ENCODE measurements at places on chromosomes 2 and 18. TPM values are rescaled to one million over a fixed set of nuclear protein-coding genes. Genes with fewer than 3 reads are reported as not detected.

DNA sequence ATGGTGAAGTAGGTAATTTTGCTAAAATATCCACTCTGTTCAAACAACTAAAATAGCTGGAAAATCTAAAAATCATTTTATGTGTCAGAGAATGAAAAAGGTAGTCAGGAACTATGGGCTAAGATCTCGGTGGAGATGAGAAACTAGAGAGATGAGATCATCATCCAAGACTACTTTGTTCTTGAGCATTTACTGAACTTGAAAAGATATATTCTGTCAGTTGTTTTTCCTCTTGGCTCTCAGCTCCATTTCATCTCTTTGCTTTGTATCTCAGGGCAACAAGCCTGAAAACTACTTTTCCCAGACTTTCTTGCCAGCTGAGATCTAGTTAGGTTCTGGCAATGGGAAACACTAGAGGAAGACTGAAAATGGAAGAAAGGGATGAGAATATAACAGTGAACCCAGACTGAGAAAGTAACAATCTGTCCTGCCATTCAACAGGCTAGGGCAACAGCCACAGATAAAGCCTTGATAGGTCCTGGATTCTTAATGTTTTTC is 346.2 kb upstream of the MEX3C start:
- no peak for DNase-seq
- no peaks in the 10 kb centered on the region for H3K4me1 ChIP-seq
- no peaks in the 10 kb centered on the region for H3K36me3 ChIP-seq
- no peaks in the 10 kb centered on the region for H3K27me3 ChIP-seq

- no peak for DNase-seq
- peak overlapping the region; percentile 1 for H3K27ac ChIP-seq
- no peaks in the 10 kb centered on the region for H3K36me3 ChIP-seq
- H3K27me3 ChIP-seq = no peaks in the 10 kb centered on the region
- no peak overlapping the region for H3K4me3 ChIP-seq
- H3K4me1 ChIP-seq = peaks cover 40% of the 10 kb centered on the region
Measured at GRCh38 chr2:158994920-158995676, 26.7 kb downstream of the TANC1 start.

Gene SLC16A14
- total RNA-seq = 21.6 TPM

Gene GNAL
- 1.3 TPM for total RNA-seq

DNA sequence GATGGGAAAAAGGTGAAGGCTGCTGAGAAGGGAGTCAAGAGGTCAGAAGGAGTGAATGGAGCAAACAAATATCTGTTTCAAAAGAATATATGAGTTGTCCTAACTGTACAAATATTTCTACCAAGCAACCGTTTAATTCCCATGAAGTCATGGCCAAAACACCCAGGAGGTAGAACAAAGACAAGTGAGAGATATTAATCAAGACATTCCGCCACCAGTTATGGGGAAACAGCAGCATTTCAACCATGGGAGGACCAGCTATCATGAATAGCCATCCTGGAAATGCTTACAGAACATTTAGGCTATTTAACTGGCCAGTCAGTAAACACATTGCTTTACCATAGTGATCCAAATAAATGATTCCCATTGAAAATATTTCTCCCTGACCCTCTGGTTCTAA is 396.3 kb downstream of the IRS1 start:
- peaks cover 1% of the 10 kb centered on the region for H3K36me3 ChIP-seq
- DNase-seq = no peak
- H3K27me3 ChIP-seq = no peaks in the 10 kb centered on the region
- no peak overlapping the region for H3K4me3 ChIP-seq
- H3K4me1 ChIP-seq = peaks cover 8% of the 10 kb centered on the region

Gene IL1R1
- 59.8 TPM for total RNA-seq

DNA sequence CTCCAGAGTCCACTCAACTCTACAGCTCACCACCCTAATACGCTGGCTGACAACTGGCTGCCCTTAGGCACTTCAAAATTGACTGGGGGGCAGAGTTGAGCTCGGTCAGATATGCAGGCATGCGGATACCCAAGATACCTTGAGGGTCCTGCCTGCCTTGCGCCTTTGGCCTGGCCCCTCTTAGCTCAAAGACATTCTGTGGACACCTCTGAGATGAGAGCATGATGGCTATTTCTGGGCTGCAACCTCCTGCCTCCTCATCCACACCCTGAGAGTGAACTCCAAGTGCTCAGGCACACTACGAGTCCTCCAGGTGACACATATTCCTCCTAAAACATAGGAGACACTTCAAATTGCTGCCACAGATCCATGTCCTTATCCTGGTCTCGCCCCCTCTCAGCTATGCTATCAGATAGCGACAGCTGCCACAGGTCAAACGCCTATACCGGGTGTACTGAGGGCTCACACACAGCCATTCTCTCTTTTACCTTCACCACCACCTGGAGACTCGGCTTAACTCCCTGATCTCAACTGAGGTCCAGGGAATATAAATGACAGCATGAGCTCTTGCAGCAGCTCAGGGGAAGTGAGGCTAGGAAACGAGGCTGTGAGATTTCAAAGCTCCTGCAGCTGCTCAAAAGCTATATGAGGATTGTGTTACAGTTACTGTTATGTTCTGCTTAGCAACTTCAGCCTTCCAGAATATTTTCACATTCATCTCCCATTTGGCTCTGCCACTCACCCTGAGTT is 60.5 kb upstream of the TEX51 start:
- H3K36me3 ChIP-seq = no peaks in the 10 kb centered on the region
- no peak overlapping the region for H3K27ac ChIP-seq
- peaks cover 3% of the 10 kb centered on the region for H3K27me3 ChIP-seq
- no peaks in the 10 kb centered on the region for H3K4me1 ChIP-seq
- H3K4me3 ChIP-seq = no peak overlapping the region
- peak; percentile 76 for DNase-seq

DNA sequence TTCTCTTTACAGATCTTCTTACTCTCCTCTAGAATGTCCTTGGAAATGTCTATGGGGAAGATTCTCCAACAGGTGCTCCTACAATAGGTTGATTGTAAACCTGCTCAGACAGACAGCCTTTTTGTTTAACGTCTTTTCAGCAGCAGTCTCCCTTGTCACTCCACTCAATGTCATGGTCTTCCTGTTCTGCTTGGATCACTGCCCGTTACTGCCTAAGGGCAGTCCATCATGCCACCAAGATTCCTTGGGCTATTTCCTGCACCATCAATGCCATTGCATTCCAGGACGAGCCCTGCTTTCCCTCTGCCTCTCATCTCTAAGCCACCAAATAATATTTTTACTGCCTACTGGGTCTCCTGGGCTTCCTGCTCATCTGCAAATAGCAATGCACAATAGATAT is 97.4 kb upstream of the GALNT5 start:
- H3K27ac ChIP-seq = no peak overlapping the region
- no peak for DNase-seq
- H3K27me3 ChIP-seq = no peaks in the 10 kb centered on the region
- H3K4me3 ChIP-seq = no peak overlapping the region

DNA sequence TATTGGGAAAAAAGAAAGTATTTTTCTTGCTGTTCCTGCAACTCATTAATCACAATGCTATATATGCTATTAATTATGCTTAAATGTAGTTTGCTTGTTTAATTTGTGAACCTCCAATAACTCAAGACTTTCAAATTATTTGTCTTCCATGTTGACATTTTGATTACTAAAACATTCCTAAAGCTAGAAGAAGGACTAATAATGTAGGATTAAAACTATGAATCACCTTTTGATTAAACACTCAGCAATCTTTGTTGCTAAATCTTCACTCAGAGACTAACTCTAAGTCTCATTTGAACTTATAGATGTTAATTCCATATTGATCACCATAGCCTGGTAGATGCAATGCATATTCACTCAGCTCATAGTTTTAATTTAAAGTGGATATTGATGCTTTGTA is 524.6 kb upstream of the ZEB2 start:
- no peak for DNase-seq
- no peaks in the 10 kb centered on the region for H3K27me3 ChIP-seq
- H3K36me3 ChIP-seq = peaks cover 6% of the 10 kb centered on the region

- no peak overlapping the region for H3K27ac ChIP-seq
- H3K4me1 ChIP-seq = no peaks in the 10 kb centered on the region
- H3K36me3 ChIP-seq = no peaks in the 10 kb centered on the region
- peaks cover 14% of the 10 kb centered on the region for H3K27me3 ChIP-seq
Measured at GRCh38 chr2:143261986-143262385, 132.8 kb downstream of the ARHGAP15 start.

- peaks cover 21% of the 10 kb centered on the region for H3K27me3 ChIP-seq
- H3K4me3 ChIP-seq = no peak overlapping the region
- H3K4me1 ChIP-seq = peaks cover 4% of the 10 kb centered on the region
- H3K36me3 ChIP-seq = no peaks in the 10 kb centered on the region
Measured at GRCh38 chr2:156837635-156838370, 401.6 kb downstream of the GPD2 start.

DNA sequence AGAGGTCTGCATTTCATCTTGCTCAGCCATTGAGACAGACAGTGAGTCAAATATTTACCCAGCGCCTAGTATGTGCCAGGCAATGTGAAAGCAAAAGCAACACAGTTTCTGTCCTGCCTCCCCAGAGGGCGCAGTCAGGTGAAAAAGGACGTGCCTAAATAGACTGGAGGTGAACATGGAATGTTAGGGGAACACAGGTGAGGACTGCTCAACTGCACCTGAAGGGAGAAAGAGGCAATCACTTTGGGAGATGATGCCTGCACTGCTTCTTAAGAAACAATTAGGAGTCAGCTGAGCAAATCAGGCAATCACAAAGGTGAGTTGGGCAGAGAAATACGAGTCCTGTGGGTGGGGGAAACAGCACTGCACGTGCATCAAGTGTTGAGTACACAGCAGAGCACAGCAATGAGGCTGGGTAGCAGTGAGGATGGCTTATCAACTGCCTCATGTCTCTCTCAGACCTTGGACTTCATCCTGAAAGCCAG is 218.3 kb upstream of the SMAD7 start:
- no peak for DNase-seq
- no peaks in the 10 kb centered on the region for H3K27me3 ChIP-seq
- peaks cover 19% of the 10 kb centered on the region for H3K36me3 ChIP-seq

Gene CYP20A1
- total RNA-seq = 32.4 TPM

DNA sequence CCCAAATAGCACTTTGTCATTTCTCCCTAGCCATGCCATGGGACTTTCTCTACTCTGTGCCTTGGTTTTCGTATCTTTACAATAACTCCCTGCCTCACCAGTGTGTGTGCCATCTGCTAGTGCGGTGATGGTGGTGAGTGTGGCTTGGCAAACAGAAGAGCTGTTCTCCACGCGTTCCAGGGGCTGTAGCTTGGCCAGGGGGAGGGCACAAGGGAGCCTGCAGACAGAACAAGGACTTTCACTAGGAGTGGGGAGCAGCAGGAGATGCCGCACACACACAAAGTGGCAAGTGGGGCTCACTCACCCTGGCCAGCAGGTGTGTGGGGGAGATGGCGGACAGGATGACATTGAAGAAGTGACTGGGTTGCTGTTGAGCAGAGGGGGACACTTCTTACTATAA is 196.9 kb downstream of the HAUS1 start:
- DNase-seq = no peak
- H3K4me1 ChIP-seq = no peaks in the 10 kb centered on the region
- H3K27ac ChIP-seq = no peak overlapping the region
- H3K36me3 ChIP-seq = no peaks in the 10 kb centered on the region

GRCh38 chr2:46400016-46400415 is 79.3 kb upstream of the TMEM247 start:
- no peaks in the 10 kb centered on the region for H3K36me3 ChIP-seq
- no peak for DNase-seq
- no peaks in the 10 kb centered on the region for H3K4me1 ChIP-seq
- H3K27ac ChIP-seq = no peak overlapping the region
- H3K4me3 ChIP-seq = no peak overlapping the region

- no peak overlapping the region for H3K27ac ChIP-seq
- H3K4me1 ChIP-seq = no peaks in the 10 kb centered on the region
- H3K27me3 ChIP-seq = peaks cover 6% of the 10 kb centered on the region
- no peaks in the 10 kb centered on the region for H3K36me3 ChIP-seq
Measured at GRCh38 chr18:40292985-40293710, 1661.9 kb upstream of the PIK3C3 start.

DNA sequence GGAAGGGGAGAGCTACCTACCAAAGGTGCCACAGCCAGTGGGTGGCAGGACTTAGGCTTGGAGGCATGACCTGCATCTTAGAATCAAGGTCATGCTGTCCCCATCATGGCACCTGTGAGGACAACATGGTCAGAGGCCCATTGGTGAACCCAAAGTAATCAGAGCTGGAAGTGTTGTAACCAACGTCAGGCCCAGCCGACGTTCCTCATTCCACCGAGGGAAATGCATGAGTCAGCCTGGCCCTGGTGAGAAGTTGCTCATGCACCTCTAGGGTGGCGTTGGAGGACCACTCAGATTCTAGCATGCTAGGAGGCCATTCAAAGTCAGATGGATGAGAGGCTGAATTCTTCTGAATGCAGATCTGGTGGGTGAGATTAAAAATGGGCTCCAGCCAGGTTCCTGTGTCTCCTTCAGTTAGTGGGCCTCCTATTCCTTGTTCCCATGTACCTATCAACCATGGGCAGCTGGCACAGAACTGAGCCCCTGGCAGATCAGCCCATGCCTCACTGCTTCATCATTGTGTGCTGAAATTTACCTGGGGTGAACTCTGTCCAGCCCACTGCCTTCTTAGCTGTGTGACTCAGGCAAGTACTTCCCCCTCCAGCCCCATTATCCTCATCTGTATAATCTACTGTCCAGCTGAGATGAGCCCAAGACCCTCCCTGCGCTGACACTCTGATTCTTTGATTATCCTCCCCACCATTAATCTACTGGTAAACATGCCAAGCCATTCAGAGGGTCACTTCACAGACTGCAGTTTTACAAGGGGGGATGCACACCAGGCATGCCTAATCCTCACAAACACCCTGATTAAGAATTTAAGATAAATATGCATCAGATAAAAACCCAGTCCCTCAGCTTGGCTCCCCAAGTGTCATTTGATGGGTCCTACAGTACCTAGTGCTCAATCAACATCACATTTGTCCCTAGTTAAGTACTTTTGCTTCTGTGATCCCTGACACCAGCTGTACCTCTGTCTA is 14.0 kb downstream of the SLC14A2 start:
- H3K27me3 ChIP-seq = no peaks in the 10 kb centered on the region
- peaks cover 31% of the 10 kb centered on the region for H3K4me1 ChIP-seq
- H3K4me3 ChIP-seq = no peak overlapping the region

GRCh38 chr2:5164776-5165525 is 527.2 kb upstream of the SOX11 start:
- H3K27ac ChIP-seq = peak overlapping the region; percentile 67
- H3K4me1 ChIP-seq = peaks cover 16% of the 10 kb centered on the region
- no peaks in the 10 kb centered on the region for H3K27me3 ChIP-seq
- no peak for DNase-seq
- no peak overlapping the region for H3K4me3 ChIP-seq
- H3K36me3 ChIP-seq = no peaks in the 10 kb centered on the region

- H3K4me3 ChIP-seq = no peak overlapping the region
- peaks cover 5% of the 10 kb centered on the region for H3K4me1 ChIP-seq
- no peaks in the 10 kb centered on the region for H3K36me3 ChIP-seq
- H3K27me3 ChIP-seq = no peaks in the 10 kb centered on the region
- H3K27ac ChIP-seq = peak overlapping the region; percentile 52
- no peak for DNase-seq
Measured at GRCh38 chr2:96241900-96242611, 23.7 kb downstream of the TMEM127 start.
